ENCODE measurements at places on chromosomes 4 and X. TPM values are rescaled to one million over a fixed set of nuclear protein-coding genes. Genes with fewer than 3 reads are reported as not detected.

- no peaks in the 10 kb centered on the region for H3K4me1 ChIP-seq
- no peak for DNase-seq
- no peaks in the 10 kb centered on the region for H3K36me3 ChIP-seq
Observed at GRCh38 chr4:70280567-70280966, 38.2 kb downstream of the CSN3 start.

GRCh38 chrX:67520671-67521070 is 23.1 kb upstream of the AR start:
- H3K36me3 ChIP-seq = no peaks in the 10 kb centered on the region
- no peaks in the 10 kb centered on the region for H3K27me3 ChIP-seq
- no peaks in the 10 kb centered on the region for H3K4me1 ChIP-seq
- no peak for DNase-seq

DNA sequence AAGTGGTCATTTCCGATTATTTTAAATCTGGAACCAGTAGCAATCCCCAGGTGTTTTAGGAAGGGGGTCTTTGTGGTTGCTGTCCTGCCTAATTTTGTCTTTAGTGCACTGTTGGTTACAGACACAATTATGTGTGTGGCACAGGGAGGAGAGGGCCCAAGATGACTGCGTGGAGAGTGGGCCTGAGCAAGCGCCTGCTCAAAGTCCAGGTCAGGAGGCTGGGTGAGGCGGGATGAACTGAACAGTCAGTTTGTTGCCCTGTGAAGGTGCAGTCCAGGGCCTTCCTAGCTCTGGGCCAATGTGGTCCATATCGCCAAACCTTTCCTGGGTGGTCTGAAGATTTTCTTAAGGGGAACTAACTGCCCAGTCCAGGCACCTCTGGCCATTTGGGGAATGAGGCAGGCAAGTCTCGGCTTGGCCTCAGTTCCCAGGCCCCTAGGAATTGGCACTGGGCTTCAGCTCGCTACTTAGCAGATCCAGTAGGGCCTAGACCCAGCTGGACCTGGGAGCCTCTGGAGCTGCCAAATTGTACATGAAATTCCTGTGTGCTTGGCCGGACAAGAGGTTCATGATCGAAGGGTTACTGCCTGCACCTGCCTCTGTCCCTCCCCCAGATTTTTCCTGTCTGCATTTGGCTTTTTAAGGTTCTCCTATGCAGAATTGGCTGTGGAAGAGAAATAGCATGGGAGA is 47.6 kb downstream of the ANAPC4 start:
- peaks cover 5% of the 10 kb centered on the region for H3K4me1 ChIP-seq
- no peak overlapping the region for H3K27ac ChIP-seq
- no peak for DNase-seq
- no peak overlapping the region for H3K4me3 ChIP-seq

MAGEA4 gene
- total RNA-seq = not detected

IBSP gene
- total RNA-seq = not detected
